ENCODE measurements at places on chromosomes 4 and X. TPM values are rescaled to one million over a fixed set of nuclear protein-coding genes. Genes with fewer than 3 reads are reported as not detected.

GRCh38 chr4:112183252-112183651, 38.0 kb downstream of the FAM241A start:
- no peak for DNase-seq

DNA sequence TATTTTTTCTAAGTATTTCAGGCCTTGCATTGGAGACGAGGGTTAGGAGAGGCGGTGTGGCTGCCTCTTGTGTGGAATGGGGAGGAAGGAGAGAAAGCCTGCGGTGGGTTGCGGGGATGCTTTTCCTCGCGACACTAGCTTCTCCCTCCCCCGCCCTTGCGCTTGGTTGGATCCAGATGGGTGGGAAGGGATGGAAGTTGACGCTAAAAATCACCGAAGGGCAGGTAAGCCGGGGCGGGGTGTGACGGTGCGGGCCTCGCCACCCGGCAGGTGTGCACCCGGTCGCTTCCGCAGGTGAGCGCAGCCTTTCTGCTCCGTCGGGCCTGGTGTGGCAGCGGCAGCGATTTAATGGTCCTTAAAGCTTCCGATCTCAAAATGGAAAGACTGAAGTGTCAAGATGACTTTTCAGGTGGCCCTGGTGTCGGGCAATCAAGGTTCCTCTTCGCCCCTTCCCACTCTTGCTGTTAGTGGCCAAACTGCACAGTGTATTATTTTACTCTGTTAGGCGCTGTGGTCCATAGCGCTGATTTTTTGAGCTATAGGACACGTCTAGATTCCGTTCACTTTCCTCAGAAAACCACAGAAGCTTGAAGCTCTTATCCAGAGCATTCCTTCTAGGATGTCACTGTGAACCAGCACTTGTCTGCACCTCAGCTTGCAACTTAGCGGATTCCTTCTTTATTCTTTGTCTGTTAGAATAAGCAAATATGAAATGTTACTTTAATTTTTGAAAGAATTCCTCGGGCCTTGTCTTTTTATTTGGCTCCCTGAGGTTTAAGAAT, 765 bp downstream of the ENOPH1 start:
- DNase-seq = no peak

DNA sequence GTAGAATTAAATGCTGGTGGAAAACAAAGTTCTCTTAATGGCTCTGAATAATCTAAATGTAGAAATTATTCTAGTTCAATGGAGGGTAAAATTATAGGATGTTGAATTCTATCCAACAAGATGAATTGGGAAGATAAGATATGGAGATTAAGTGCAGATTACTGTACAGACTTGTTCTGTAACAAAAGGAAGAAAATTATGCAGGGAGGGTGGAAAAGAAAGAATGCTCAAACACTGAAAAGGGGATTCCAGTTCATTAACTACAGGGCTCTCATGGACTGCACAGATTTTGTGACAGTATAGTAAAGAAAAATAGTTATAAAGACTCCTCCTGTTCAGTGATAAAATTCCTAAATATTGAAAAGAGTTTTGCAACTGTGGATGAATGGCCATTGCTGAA, 1794.0 kb upstream of the PCDH7 start:
- no peak for DNase-seq

TREX2 gene
- total RNA-seq = 2.4 TPM

- no peak for DNase-seq
These were observed 744.6 kb upstream of the IGFBP7 start for GRCh38 chr4:57854748-57855147.

AMTN gene
- total RNA-seq = not detected

CCDC149 gene
- total RNA-seq = 3.6 TPM

All from Panc1 (cell line).